ENCODE measurements at places on chromosomes 6 and 20. TPM values are rescaled to one million over a fixed set of nuclear protein-coding genes. Genes with fewer than 3 reads are reported as not detected.

The TMEM14B gene
- total RNA-seq, result 85.0 TPM

The SPTLC3 gene
- 0.16 TPM for total RNA-seq

The CCR6 gene
- total RNA-seq, result 8.8 TPM

The PAK5 gene
- not detected for total RNA-seq

The LY6G6F gene
- total RNA-seq, result not detected

The BMP7 gene
- total RNA-seq, result 0.08 TPM

The RAET1L gene
- total RNA-seq, result not detected

The ZCCHC3 gene
- total RNA-seq, result 25.5 TPM

The DEFB124 gene
- total RNA-seq, result not detected

The TRIM15 gene
- 0.15 TPM for total RNA-seq

The ADGRF4 gene
- not detected for total RNA-seq

The SLC23A2 gene
- 25.9 TPM for total RNA-seq

The CTNNBL1 gene
- 107 TPM for total RNA-seq

DNA sequence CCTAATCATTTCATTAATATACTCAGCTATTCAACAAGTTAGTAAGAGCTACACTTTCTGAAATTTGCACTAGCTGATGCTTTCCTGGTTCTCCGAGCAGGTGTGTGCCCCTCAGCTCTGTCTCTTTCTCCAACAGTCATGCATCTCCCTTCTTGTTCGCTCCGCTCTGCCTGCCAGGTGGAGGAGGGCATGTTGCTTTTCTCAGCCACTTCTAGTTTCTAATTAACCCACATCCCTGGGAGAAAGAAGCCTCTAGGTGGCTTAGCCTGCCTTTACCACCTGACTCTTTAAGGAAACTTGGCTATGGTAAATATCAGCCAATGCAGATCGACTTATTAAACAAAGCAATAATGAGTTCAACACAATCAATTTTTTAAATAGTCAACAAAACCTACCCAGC lies 34.2 kb downstream of the LRFN2 start:
- no peak for DNase-seq

DNA sequence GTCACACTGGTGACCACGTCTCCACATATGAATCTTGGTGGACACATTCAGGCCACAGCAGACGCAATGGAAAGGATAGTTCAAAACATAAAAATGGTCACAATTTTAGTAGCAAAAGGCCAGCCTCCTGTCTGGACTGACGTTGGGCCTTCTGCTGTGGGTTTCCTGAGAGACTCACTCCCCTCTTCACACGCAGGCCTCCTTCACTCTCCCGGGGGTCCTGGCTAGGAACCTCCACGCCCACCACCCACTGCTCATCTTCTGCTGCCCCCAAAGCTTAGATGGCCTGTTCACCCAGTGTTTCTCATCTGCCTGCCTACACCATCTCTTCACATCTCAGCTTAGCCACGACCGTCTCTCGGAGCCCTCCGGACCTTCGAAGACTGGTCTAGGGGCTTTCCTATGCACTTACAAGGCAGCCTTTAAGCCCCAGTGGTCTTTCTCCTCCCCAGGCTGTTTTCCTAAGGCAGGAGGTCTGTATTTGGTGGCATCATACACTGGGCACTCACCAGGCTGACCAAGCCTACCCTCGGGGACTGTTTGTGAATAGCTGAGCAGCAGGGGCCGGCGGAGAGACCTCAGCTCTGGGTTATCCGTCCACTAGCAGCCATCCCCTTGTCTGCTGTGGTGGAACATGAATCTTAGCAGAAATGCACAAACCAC lies 46.6 kb upstream of the AFDN start:
- DNase-seq, result no peak

DNA sequence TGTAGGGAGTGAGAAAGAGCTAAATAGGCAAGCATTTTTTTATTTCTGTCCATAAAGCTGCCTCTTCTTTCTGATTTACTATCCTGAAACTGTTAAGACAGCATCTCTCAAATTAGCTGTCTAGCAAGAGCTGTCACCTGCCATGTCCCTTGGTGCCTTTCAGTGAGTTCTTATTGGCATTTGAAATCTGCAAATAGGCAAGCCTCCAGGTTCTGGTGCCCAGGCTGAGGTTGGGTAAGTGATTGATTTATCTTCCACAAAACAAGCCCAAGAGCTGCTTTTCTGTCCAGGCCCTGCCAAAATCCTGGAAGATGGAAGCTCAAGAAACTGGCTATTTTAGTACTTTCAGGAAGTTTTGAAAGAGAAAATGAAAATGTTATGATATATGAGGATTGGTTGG lies 22.4 kb downstream of the MANEA start:
- no peak for DNase-seq

DNA sequence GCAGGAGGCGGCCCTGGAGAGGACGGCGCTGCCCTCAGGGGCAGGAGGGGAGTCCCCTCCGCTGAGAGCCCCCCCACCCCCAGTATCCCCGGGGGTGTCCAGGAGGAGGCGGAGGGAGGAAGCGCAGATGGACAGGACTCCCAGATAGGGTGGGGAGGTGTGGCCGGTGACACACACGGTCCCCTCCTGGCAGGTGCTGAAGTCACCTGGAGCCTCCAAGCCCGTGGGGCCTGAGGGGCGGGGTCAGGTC lies 1.4 kb downstream of the STMN3 start:
- no peak for DNase-seq

- no peak for DNase-seq
These were observed 572 bp upstream of the ZDHHC14 start for GRCh38 chr6:157380458-157380778.

DNA sequence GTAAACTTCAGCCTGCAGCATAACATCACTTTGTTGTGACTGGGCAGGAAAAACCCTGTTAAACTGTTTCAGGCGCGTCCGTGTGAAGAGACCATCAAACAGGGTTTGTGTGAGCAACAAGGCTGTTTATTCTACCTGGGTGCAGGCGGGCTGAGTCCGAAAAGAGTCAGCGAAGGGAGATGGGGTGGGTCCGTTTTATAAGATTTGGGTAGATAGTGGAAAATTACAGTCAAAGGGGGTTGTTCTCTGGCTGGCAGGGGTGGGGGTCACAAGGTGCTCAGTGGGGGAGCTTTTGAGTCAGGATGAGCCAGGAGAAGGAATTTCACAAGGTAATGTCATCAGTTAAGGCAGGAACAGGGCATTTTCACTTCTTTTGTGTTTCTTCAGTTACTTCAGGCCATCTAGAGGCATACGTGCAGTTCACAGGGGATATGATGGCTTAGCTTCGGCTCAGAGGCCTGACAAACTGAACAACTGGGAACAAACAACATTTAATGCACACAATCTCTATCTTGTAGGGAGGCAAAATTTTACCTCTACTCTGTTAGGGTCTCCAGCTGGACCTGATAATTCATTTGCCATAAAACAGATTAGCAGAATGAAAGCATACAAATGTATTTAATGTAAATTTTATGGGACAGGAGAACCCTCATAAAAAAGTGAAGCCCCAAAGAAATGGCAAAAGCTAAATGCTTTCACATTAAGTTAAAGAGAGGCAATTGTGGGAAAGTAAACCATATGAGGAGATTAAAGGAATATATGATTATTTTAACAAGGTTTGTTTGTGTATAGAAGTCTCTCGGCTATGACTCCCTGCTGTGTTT lies 58.3 kb upstream of the HFE start:
- DNase-seq, result no peak

- no peak for DNase-seq
These were observed 70.9 kb downstream of the SYNE1 start for GRCh38 chr6:152566103-152566875.

- no peak for DNase-seq
These were observed 100.6 kb downstream of the PRDM1 start for GRCh38 chr6:106186714-106187113.

- DNase-seq, result no peak
These were observed 272.2 kb upstream of the THEMIS start for GRCh38 chr6:128172752-128173682.

GRCh38 chr20:35307666-35308653 lies 15.7 kb upstream of the FAM83C start:
- no peak for DNase-seq

DNA sequence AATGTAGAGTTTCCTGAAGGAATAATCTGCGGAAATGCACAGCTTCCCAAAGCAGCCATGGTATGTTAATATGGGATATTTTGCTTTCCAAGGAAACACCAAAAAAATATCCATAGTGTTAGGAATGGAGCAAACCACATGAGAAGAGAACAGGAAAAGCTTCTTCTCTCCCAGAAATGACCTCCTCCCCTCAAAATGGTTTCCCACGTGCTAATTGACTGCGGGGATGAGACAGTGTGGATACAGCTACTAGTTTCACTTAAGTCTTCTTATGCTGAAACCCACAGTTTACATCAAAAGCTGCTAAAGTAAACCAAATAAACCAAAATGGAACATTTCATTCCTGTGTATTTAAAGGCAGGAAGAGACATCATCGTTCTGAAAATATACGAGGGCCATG lies 69.4 kb downstream of the FYN start:
- DNase-seq, result no peak

GRCh38 chr6:163263196-163263595 lies 151.3 kb upstream of the QKI start:
- DNase-seq, result no peak

DNA sequence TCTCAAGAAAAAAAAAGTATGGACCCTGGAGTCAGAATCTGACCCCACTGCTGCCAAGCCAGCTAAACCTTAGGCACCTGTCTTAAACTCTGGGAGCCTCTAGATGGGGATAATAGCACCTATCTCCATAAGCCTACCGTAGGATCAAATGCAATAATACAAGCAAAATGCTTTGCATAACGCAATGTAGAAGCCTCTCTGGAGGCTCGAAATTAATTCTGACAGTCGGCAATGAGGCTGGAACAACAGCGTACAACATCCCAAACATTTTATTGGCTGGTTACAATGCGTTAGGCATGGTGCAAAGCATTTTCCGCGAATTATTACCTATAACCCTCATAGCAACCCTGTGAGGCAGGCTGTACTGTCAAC lies 521 bp downstream of the CDK5RAP1 start:
- DNase-seq, result no peak

DNA sequence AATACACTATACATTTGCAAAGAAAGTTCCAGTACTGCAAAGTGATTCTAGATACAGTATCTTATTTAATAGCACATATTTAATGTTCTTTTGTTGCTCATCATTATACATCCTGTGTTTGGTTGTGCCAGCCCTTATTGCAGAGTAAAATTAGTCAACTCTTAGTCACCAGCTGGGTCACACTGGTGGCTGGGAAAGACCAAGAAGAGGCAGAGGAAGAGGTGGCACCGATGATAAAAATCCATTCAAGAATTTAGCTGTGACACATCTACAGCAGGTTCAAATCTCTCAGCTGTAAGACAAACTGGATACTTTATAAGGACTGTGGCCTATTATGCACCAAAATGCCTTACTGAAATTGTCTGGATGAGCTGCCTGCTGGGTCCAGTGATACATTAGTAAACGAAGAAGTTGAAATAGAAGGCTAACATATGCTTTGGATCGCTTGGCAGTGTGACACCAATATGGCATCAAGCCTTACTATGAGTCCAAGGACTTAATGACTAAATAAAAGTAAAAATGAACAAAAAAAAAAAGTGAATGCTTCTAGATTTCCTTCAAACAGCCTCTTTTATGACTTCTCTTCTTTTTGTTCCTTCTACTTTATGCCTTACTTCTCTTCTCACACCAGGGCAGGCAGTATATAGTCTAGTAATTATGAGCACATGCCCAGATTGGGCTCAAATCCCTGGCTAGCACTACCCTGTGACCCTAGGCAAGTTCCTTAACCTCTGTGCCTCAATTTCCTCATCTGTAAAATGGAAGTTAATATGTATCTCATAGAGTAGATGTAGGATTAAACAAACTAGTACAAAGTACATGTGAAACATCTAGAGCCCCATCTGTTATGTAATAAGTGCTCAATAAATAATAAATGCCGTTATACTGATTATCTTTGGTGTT lies 29.4 kb upstream of the RNF8 start:
- no peak for DNase-seq

DNA sequence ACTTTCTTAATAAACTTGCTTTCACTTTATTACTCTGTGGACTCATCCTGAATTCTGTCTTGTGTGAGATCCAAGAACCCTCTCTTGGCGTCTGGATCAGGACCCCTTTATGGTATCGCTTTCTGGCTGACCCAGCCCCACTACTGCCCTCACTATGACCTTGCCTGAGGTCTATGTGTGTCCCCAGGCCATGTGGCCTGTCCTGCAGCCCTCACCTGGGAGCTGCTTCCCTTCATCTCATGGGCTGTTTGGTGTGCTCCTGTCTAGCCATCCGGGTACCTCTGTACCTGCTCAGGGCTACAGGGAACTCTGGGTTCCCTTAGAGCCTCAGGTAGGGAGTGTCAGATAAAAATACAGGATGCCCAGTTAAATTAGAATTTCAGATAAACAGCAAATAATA lies 94.5 kb downstream of the SCP2D1 start:
- no peak for DNase-seq

DNA sequence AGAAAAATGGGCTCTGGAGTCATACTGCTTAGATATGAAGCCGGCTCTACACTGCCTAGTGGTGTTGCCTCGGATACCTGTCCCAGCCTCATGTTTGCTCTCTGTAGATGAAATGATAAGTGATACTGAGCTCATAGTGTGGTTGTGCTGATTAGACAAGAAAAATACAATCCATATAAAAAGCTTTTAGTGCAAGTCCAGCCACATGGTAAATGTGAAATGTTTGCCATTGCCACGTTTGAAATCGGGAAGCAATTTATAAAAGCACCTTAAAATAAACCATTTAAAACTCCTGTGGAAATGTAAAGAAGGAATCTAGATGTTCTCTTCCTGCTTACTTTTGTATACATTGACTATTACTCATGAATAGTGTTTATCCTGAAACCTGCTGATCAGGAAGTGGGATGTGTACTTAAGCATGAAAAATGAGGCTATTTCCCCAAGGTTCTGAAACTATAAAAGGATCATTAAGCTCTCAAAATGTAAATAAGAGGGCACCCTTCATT lies 13.1 kb upstream of the PBOV1 start:
- DNase-seq, result no peak

DNA sequence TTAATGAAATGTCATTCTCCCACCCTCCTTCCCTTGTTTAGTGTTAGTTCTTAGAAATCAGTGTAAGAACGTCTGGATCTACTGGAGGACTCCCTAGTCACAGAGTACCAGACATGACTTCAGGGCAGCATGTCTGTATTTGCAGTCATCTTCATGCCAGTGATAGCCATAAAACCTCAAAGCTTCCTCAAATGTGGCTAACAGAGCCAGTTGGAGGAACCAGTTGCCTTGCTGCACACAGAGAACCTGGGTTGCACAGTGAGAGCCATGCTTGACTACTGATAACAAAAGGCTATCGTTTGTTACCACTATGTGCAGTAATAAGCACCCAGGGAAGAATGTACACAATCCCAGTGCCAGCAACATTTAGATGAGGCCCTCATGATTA lies 20.1 kb downstream of the NT5E start:
- DNase-seq, result no peak

DNA sequence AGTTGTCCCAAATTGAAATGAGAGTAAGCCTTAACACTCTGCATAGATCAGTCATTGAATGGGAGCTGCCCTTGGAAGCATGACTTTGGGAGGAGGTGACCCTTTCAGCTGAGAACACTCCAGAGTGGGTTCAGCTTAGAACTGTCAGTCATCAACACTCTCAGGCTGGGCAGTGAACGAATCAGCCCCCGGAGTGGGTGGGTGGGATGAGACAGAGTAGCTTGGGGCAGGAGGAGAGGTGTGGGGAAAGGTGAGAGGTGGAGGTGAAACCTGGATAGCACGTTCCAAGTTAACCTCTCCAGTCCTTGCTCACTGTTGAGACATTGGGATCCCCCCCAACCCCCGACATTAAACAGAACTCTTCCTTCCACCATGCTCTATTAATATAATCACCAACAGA lies 55.3 kb upstream of the TPD52L1 start:
- DNase-seq, result no peak

GRCh38 chr20:40744072-40744817 lies 55.2 kb upstream of the MAFB start:
- DNase-seq, result no peak

All from activated T-cell treated with anti-CD3 and anti-CD28 coated beads, Interleukin-2, amount 50 U/mL, for 4 hours (primary cell).